ENCODE measurements at places on chromosomes 16 and 17. TPM values are rescaled to one million over a fixed set of nuclear protein-coding genes. Genes with fewer than 3 reads are reported as not detected.

GRCh38 chr16:81676066-81676882 is 102.8 kb upstream of the PLCG2 start:
- H3K27me3 ChIP-seq = no peaks in the 10 kb centered on the region
- no peaks in the 10 kb centered on the region for H3K36me3 ChIP-seq
- no peak overlapping the region for H3K4me3 ChIP-seq
- no peak overlapping the region for H3K27ac ChIP-seq

DNA sequence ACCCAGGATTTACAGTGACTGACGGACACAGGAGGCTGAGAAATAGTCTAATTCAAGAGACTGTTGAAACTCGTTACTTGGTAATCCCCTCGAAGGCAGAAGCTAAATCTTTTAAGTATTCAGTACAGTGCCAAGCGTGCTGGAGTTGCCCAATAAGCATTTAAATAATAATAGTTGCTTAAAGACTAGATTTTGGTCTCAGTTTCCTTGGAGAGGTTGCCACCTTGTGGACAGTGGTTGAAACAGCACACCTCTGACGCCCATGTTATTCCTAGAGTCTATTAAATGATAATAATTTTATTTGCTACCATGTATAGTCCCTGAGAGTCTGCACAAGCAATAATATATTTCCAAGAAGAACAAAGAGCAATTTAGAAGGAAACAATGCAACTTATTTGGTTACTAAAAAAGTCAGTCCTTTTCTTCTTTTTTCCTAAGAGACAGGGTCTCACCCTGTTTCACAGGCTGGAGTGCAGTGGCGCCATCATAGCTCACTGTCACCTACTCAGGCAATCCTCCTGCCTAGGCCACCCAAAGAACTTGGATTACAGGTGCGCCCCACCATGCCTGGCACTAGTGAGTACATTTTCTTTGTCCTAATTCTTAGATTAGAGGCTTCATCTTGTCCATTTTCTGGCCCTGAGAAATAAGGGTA is 138.0 kb upstream of the NUDT7 start:
- peak; percentile 44 for DNase-seq
- H3K4me3 ChIP-seq = no peak overlapping the region
- H3K27ac ChIP-seq = no peak overlapping the region

Gene OR4D1
- total RNA-seq = not detected

DNA sequence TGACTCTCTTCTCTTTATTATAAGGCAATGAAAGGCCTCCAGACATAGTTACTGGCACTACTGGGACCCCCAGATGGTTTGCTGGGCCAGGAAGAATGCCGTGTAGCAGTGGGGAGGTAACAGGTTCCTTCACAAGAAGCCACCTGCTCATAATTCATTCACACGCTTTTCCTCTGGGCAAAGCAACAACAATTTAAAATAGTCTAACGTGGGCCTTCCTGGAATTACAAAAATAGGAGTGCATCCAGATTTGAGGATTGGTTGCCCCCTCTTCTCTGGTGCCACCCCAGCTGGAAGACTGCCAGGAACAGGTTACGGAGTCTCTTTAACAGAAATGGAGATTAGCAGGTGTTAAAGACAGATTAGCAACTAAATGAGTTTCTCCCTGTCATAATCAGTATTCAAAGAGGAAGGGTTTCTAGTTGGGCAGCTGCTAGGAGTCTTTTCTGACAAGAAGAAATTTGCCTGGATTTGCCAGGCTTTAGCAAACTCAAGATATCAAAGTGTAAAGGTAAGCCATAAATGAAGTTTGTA is 409.6 kb downstream of the NPIPA8 start:
- no peak for DNase-seq
- H3K27ac ChIP-seq = no peak overlapping the region
- no peaks in the 10 kb centered on the region for H3K36me3 ChIP-seq
- H3K4me1 ChIP-seq = no peaks in the 10 kb centered on the region

Gene PDE6G
- total RNA-seq = not detected

DNA sequence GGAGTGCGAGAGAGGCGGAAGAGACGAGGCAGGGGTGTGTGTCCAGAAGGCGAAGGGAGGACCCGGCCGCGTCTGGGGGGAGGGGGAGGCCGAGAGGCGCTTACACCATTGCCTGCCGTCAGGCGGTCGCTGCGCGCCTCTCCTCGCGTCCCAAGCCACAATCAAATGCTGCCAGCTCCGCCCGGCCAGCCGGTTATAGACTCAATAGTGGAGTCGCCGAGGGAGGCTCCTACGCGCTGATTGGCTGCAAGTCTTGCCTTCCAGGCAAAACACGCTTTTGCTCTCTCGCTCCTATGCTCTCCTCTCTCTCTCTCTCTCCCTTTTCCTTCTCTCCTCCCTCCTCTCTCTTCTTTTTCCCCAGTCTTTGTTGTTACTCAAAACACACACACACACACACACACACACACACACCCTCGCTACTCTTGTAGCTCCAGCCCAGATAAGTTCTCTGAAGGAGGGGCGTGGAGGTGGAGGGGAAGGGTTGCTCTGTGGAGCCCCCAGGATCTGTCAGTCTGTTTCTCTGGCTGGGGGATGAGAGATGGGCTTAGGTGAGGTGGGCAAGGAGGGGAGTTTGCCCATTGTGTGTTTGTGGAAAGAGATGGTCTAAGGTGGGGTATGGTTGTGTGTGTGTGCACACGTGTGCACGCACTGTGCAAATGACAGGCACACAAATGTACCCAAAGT is at the start of gene DLX3:
DLX3 (minus strand) TSS at position 170 of the 684 bp plus-strand sequence. CDS start 226 bp downstream, outside the sequence.
- H3K36me3 ChIP-seq = no peaks in the 10 kb centered on the region
- no peaks in the 10 kb centered on the region for H3K27me3 ChIP-seq
- no peak within 1 kb of the TSS for H3K27ac ChIP-seq
- DNase-seq = peak; percentile 88

Gene KIF2B
- 4.8 TPM for total RNA-seq

GRCh38 chr17:47213540-47213939 is 4.4 kb downstream of the MYL4 start:
- no peaks in the 10 kb centered on the region for H3K4me1 ChIP-seq
- no peak overlapping the region for H3K4me3 ChIP-seq
- H3K27ac ChIP-seq = no peak overlapping the region
- no peak for DNase-seq

Gene ZNF423
- total RNA-seq = 6.1 TPM

Gene XAF1
- total RNA-seq = 21.8 TPM

DNA sequence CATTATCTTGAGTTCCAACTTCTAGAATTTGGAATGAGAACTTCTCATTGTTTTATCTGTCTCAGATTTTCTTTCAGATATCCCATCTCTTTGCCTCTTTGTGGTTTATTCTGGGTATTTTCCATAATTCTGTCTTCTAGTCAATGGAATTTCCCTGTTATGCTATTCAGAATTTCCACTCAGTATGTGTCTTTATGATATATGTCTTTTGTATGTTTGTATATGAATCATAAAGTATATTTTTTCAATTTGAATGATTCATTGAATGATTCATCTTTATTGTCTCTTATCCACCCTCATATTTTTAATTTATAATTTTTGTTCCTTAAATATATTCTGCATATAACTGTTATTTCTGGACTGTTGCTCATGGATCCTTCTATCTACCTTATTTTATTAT is 729.7 kb upstream of the GOT2 start:
- no peaks in the 10 kb centered on the region for H3K36me3 ChIP-seq
- H3K27ac ChIP-seq = no peak overlapping the region
- H3K4me1 ChIP-seq = no peaks in the 10 kb centered on the region
- no peak for DNase-seq
- H3K4me3 ChIP-seq = no peak overlapping the region
- H3K27me3 ChIP-seq = no peaks in the 10 kb centered on the region

DNA sequence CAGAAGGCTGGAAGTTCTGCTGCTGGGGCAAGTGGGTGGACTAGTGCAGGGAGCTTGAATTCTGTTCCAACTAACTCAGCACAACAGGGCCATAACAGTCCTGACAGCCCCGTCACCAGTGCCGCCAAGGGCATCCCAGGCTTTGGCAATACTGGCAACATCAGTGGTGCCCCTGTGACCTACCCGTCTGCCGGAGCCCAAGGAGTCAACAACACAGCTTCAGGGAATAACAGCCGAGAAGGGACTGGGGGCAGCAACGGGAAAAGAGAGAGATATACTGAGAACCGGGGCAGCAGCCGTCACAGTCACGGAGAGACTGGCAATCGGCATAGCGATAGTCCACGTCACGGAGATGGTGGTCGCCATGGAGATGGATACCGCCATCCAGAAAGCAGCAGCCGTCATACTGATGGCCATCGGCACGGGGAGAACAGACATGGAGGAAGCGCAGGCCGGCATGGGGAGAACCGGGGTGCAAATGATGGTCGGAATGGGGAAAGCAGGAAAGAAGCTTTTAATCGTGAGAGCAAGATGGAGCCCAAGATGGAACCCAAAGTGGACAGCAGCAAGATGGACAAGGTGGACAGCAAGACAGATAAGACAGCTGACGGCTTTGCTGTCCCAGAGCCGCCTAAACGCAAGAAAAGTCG is 9.4 kb upstream of the PSMC5 start:
- no peak overlapping the region for H3K27ac ChIP-seq
- no peak for DNase-seq
- no peaks in the 10 kb centered on the region for H3K4me1 ChIP-seq
- peaks cover 56% of the 10 kb centered on the region for H3K36me3 ChIP-seq

Gene NPEPPS
- total RNA-seq = 67.1 TPM

GRCh38 chr17:34146440-34147043 is 108.5 kb upstream of the CCL2 start:
- H3K4me1 ChIP-seq = no peaks in the 10 kb centered on the region
- no peak overlapping the region for H3K4me3 ChIP-seq
- peaks cover 4% of the 10 kb centered on the region for H3K27me3 ChIP-seq
- DNase-seq = peak; percentile 32
- H3K27ac ChIP-seq = no peak overlapping the region

Gene PHLPP2
- 5.0 TPM for total RNA-seq

Gene SIAH1
- total RNA-seq = 24.0 TPM
